ENCODE measurements at places on chromosomes 1 and 21.

GRCh38 chr1:220572416-220572815 is 44.5 kb downstream of the MARK1 start:
- DNase-seq, result no peak

- DNase-seq, result no peak
Observed at GRCh38 chr1:245261786-245262185, 107.0 kb downstream of the KIF26B start.

DNA sequence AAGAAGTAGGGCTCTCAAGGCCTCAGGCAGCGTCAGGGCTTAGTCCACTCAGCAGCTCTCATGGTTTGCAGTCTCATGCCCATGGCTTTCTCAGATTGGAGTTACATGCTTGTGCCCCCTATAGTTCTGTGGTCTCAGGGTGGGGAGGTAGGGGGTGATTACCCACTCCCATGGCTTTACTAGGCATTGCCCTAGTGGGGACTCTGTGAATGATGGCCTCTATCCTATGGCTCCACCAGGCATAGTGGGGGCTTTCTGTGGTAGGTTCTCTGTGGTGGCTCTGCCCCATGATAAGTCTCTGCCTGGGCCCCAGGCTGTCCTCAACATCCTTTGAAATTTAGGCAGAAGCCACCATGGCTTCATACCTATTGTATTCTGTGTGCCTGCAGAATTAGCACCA is 48.9 kb downstream of the MSH4 start:
- DNase-seq, result no peak

- no peak for DNase-seq
Observed at GRCh38 chr1:224670506-224670905, 54.4 kb downstream of the CNIH3 start.

GRCh38 chr1:205266611-205267305 is 39.0 kb downstream of the TMCC2 start:
- no peak for DNase-seq

DNA sequence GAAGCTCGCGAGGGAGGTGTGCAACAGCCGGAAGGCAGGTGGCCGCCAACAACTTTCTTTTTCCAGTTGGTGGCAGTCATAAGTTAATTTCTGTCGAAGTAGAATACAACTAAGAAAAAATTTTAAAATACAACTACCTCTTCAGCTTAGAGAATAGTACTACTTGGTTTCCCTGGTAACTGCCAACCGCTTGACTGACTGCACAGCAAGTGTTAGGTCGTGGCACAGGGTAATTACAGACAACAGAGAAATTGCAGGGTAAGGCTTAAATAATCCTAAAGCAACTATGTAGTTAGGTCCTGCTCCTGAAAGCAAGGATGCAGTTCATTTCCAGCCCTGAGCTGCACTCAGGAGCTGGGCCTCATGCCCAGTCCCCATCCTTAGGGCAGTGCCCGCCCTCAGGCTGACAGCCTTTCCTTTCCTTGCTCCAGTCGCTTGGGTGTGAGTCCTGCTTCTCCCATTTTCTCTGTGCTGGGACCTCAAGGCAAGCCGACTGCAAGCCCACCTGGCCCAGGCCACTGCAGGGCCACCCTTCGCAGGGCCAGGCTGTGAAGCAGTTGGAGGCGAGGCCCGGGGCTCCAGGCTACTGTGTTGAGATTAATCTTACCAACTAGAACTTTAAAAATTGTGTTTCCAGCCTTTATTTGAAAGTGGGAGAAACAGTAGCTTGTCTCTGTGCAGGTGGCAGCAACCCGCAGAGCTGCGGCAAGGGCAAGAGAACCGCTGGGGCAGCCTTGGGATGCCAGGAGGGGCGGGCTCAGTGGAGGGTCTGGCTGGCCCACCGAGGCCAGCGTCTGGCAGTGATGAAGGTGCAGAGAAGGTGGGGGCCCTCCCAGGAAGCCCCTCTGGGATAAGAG is 148.3 kb downstream of the PCBP3 start:
- no peak for DNase-seq

GRCh38 chr1:64172458-64172983 is 30.9 kb upstream of the UBE2U start:
- DNase-seq, result no peak

GRCh38 chr1:169561692-169562091 is 24.6 kb downstream of the F5 start:
- no peak for DNase-seq

DNA sequence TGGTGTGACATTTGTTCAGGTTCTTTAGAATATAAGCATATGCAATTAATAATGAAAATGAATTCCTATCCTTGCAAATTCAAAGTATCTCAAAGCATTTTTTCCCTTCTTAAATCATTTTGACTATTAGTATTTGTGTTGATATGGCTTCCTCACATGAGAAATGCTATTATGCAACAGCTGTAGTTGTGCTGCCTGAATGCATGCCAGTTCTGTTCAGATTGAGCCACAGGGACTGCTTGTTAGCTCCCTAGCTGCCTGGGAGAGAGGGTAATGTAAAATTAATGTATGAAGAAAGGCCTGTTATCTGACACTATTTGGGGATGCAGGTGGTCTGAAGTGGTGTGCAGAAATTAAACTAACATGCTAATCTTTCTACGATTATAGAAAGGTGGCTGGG is 45.5 kb downstream of the CACHD1 start:
- peak; percentile 78 for DNase-seq

GRCh38 chr1:155081472-155082300 is 3.0 kb downstream of the EFNA3 start:
- no peak for DNase-seq

DNA sequence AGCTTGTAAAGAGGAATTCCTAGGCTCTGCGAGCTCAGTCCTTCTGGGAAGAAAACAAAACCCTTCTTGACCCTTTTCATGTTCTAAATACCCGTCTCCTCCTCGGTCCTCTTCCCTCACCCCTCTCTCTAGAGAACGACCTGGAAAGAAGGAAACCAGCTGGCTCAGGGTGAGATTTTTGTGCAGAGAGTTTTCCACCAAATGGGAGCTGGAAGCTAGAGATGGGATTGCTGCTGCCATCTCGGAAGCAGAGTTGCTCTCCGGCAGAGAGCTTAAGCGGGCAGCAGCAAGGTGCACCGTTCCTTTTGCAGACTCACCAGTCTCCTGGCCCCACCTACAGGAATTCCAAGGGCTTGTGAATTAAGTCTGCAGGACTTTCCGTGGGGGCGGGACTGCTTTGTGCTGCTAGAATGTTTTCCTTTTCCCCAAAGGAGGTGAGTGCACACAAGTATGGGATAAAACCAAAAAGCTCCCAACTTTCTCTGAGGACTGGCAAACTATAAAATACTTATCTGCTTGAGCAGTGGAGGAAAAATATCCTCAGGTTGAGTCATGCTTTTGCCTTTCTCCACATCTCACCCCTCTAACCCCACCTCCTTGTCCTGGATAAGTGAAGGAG is 29.1 kb upstream of the KIAA0040 start:
- DNase-seq, result no peak
